ENCODE measurements at places on chromosomes 2 and 18.

GRCh38 chr2:56008661-56009431, 85.3 kb upstream of the EFEMP1 start:
- no peak for DNase-seq

- no peak for DNase-seq
These were observed 31.9 kb upstream of the CYP1B1 start for GRCh38 chr2:38107738-38108410.

DNA sequence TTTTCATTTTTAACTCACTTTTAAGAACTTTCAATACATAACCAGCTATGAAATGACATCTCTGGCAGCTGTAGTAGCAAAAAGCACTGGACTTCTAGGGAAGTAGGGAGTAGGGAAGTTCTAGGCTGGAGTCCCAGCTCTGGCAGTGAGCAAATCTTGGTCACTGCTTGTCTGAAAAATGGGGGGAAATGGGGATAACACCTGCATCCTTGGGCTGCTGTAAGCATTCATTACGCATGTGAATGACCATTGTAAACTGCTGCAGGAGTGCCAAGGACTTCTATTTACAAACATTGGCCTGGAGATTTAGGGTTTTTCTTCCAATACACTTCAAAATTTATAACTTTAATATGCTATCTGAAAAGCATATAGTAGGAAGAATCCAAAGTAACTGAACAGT, 972 bp upstream of the MPP4 start:
- DNase-seq = no peak

- DNase-seq = no peak
These were observed 451.3 kb upstream of the VWC2L start for GRCh38 chr2:213959589-213959988.

GRCh38 chr18:48877941-48878340, 72.8 kb downstream of the SMAD7 start:
- DNase-seq = no peak

DNA sequence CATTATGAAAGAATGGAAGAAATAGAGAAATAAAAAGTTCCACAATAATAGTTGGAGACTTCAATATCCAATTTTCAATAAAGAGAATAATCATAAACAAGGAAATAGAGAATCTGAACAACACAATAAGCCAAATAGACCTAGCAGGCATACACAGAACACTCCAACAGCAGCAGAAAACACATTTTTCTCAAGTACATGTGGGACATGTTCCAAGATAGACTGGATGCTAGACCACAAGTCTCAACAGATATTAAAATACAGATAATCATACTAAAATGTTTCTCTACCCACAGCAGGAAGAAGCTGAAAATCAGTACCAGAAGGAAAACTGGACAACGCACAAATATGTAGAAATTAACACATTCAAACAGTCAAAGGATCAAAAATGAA, 113.9 kb downstream of the USP34 start:
- no peak for DNase-seq

DNA sequence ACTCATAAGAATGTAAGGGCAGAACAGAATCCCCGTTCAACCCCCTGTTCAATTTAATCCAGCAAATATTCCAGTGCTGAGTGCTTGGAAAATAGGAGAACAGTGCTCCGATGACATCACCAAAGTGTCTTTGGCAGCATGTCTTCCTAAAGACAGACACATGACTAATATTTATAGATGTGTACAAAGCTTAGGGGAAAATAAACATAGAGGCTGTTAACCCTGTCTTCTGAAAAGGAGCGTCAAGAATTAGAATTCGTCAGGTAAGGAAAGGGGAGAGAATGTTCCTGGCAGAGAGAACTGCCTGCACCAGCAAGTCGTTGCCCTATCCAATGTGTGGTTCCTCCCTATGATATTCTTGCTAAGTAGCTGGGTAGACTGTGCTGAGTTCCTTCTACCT, 72.7 kb downstream of the PLB1 start:
- DNase-seq = no peak

- no peak for DNase-seq
These were observed at the start of gene OBSL1 for GRCh38 chr2:219571311-219572236. Gene OBSL1, minus strand, starts transcription at chr2:219571539. Its CDS starts 307 bp downstream, at chr2:219571232.
